ENCODE measurements at places on chromosomes 12 and 14.

DNA sequence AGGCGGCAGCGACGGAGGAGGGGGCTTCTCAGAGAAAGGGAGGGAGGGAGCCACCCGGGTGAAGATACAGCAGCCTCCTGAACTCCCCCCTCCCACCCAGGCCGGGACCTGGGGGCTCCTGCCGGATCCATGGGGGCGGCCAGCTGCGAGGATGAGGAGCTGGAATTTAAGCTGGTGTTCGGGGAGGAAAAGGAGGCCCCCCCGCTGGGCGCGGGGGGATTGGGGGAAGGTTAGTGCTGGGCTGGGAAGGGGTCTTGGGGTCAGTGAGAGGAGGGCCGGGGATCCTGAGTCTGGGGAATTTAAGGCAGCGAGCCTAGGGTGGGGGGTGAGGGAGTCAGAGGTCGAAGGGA is 203 bp downstream of the NFATC4 start:
- DNase-seq = no peak

DNA sequence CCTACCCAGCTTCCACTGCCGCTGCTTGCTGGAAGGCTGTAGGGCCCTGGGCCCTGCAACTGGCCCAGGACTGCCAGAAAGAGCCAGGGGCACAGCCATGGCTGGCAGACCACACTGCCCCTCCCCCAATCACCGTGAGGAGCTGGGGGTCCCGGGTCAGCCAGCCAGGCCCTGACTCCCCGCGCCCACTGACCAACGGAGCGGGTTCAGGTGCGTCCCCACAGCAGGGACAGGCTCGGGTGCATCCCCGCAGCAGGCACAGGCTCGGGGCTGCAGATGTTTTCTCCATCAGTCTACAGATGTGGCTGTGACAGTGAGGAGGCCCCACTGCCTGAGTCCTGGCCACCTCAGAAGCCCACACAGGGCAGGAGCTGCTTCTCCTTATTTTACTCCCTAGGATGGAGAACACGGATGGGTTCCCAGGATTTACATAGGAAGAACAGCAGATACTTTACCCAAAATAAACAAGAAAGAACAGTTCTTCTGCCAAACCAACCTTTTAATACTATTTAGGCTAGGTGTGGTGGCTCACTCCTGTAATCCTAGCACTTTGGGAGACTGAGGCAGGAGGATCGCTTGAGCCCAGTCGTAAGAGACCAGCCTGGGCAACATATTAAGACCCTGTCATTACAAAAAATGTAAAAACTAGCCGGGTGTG is 61.1 kb downstream of the TESC start:
- no peak for DNase-seq

- DNase-seq = no peak
Observed at GRCh38 chr12:96054244-96054610, 18.8 kb upstream of the LTA4H start.

DNA sequence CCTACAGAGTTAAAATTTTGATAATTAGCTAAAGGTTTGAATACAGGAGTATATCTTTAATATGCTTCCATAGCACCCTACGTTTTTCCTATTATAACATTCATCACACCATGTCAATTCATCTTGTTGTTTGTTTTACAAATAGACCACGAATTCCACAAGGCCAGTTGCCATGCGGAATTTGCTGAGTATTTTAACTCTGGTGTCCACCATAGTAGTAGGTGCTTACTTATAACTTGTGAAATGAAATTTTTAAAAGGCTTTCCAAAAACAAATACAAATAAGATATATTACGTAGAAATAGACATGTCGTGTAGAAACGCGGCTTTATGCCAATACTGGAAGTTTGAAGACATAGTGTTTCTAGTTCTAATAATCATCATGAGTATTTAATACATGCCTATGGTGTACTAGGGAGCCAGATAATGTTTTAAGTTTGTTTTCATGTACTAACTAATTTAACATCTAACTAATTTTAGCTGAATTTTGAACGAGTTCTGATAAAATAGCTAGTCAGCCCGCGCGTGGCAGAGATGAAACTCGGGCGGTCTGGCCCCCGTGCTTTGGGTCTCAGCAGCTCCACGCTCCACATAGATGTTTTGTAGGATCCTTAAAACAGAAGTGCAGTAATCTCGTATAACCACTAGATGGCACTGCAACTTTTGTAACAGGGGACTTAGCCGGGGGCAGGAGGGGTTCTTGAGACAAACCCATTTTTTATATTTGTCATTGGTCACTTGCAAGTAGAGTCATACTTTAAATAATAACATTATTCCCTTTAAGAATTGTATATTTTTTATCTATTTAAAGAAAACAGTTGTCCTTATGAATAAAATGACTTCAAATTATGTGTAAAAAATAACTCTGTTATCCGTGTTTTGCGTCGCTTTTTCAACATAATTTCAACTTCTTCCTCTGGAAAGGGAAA is 10.2 kb downstream of the CD69 start:
- no peak for DNase-seq

DNA sequence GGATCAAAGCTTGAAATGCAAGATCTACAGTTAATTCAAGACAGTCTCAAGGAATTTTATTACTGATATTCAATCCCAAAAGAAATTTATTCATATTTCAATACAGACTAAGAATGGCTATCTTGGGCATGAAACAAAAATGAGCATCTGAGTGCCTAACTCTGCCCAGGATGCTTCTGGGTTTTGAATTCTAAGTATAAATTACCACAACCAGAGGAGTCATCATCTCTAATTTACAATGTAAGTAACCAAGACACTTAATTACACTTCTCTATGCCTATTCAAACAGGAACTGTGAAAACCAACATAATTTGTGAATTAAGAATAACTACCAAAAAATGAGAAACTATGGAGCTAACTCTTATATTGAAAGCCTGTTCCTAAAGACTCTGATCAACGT is 14.1 kb downstream of the OSBPL8 start:
- no peak for DNase-seq

DNA sequence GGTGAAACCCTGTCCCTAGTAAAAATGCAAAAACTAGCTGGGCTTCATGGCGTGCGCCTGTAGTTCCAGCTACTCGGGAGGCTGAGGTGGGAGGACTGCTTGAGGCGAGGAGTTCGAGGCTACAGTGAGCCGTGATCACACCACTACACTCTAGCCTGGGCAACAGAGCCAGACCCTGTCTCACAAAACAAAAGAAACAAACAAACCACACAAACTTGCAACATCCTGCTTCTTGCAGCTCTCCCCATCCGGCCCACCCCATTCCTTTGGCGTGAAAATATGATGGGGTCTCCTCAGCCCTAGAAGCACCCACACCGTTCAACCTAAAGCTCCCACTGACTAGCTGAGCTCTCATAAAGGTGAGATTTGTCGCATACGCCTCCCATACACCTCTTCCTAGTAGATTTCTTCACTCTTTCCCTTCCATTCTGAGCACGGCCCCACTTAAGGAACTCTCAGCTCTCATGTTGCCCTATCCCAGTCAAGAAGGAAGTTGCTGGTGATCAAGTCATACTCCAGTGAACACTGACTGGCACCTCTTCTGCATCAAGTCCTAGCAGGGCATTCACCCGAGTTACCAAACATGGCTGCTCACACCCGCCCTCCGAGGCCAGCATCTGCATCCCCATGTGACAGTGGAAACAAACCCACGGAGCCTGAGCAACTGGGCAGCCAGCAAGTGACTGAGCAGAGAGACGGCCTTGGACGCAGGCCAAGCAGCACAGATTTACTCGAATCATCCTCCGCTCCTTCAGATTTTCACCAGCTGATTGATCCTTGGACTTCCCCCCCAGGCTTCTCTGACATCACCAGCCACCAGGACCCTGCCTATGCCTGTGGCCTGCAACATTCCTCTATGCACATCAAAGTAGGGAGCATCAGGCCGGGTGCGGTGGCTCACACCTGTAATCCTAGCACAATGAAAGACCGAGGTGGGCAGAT is 18.9 kb upstream of the CD27 start:
- no peak for DNase-seq

DNA sequence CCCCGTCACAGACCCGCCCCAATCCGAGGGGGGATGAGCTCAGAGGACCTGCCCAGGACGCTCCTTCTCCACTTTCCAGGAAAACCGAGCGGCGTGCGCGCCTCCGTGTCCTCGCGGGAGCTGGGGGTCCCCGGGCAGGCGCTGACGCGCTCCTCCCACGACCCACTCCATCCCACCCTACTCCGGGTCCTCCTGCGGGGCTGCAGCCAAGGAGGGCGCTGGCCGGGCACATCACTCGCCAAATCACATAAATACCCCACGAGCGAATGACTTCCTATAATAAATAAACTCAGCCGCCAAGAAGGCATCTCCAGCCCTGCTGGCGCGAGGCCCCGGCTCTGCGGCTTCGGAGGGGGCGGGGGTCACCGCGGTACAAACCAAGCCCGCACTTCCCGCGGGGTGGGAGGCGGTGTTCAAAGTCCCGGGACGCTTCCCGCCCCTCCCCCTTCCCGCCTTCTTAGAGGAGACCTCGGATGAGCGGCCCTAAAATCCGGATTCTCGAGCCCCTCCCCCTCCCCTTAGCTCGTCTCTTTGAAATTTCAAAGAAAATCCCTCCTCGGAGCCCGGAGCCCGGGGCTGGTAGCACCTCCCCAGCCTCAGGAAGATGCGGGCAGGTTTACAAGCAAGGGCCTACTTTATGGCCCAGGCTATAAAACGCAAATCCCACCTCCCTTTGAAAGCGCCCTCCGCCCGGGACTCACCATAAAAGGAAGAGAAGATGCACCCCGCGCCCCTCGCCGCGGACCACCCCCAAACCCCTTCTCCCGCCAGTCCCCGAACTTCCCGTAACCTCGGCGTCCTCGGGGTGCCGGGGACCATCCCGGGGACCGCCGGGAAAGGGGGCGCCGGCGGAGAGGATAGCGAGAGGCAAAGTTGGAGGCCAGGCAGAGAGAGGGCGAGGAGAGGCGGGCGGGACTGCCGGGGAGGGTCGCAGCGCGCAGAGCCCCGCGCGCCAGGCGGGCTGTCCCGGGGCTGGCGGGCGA is 712 bp upstream of the FZD10 start:
- DNase-seq = no peak

GRCh38 chr14:21300892-21301291 is 21.0 kb downstream of the RPGRIP1 start:
- DNase-seq = no peak

DNA sequence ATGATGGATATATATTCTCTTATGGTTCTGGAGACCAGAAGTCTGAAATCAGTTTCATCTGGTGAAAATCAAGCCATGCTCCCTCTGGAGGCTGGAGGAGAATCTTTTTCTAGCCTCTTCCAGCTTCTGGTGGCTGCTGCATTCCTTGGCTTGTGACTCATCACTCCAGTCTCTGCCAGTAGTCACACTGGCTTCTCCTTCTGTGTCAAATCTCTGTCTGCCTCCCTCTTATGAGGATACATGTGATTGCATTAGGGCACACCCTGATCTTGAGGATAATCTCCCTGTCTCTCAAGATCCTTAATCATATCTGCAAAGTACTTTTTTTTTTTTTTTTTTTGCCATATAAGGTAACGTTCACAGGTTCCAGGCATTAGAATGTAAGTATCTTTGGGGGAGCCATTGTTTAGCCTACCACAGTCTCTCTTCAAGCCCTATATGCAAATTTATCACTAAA is 17.7 kb downstream of the DNAL1 start:
- DNase-seq = no peak

DNA sequence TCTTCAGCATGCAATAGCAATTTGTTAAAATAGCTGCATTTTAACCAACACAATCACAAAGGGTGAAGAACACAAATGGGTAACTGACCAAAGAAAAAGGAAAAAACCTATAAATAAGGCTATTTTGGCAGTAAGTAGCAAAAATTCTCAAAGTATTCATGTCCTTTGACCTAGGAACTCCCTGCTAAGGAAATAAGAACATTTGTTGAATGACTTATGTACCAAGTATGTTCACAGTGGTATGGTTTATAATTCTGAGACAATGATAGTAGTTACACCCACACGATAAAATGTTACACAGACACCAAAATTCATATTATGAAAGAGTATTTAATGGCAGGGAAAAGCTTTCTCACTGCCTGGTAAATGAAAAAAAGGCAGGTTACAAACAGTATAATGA is 16.9 kb downstream of the CCDC88C start:
- no peak for DNase-seq

- DNase-seq = no peak
Observed at GRCh38 chr14:60089221-60089620, 2.5 kb upstream of the PCNX4 start.

- DNase-seq = no peak
Observed at GRCh38 chr12:67062193-67062592, 207.0 kb upstream of the CAND1 start.

DNA sequence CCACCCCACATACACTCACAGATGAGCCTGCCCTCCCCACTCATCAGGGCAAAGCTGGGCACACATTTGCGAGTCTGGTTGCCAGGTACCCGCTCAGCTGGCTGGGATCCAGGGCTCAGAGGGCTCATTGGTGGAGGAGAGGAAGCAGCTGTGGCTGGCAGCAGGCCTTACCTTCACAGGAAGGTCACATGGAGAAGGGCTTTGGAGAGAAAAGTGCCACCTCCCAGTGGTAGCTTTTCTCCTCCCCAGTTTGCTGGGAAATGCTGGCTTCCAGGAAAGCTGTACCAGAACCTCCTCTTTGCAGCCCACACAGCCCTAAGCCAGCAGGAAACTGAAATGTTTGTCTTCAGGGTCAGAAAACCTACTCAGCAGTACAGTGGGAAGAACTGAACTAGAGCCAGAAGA is 55.6 kb downstream of the LGMN start:
- no peak for DNase-seq

- no peak for DNase-seq
Observed at GRCh38 chr12:132631666-132632065, 13.1 kb downstream of the P2RX2 start.

GRCh38 chr14:23492618-23493272 is 23.2 kb downstream of the NGDN start:
- DNase-seq = no peak

DNA sequence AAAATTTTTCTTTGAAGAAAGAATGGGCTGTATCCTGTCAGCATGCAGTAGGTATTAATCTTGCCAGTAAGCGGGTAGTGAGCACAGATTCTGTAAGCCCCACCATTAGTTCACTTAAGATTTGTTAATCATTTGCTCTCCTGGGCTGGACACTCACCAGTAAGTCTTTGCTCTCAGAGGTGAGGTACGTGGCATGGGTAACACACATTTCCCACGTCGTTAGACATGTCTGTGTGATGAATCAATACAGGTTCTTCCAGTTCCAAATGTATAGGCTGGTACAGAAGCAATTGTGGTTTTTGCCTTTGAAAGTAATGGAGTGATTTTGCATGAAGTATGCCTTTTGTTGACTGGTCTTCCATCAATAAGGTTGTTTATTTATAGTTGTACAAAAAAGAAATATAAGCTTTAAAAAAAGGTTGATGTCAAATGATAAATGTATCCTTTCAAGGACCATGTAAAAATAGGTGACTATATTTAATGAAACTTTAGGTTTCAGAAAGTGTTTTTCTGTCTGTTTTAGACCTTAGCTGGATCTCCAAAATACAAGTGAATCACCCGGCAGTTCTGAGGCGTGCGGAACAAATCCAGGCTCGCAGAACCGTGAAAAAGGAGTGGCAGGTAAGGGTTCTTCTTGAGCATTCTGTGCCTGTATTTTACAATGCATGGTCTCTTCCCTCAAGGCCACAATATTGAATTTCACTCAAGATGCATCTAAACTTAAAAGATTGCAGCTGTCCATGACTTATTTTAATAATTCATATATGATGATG is 45.5 kb downstream of the DERA start:
- DNase-seq = no peak

GRCh38 chr12:6963016-6963731 is 7.3 kb downstream of the PHB2 start:
- DNase-seq = no peak

Measured in activated CD4-positive, CD25-positive, alpha-beta regulatory T cell (primary cell).